Stimulated activated CD4-positive, alpha-beta T cell treated with anti-CD3 and anti-CD28 coated beads, Interleukin-4, amount 100 ng/mL, for 48 hours (primary cell): ENCODE measurements at places on chromosomes 16 and 17.

DNA sequence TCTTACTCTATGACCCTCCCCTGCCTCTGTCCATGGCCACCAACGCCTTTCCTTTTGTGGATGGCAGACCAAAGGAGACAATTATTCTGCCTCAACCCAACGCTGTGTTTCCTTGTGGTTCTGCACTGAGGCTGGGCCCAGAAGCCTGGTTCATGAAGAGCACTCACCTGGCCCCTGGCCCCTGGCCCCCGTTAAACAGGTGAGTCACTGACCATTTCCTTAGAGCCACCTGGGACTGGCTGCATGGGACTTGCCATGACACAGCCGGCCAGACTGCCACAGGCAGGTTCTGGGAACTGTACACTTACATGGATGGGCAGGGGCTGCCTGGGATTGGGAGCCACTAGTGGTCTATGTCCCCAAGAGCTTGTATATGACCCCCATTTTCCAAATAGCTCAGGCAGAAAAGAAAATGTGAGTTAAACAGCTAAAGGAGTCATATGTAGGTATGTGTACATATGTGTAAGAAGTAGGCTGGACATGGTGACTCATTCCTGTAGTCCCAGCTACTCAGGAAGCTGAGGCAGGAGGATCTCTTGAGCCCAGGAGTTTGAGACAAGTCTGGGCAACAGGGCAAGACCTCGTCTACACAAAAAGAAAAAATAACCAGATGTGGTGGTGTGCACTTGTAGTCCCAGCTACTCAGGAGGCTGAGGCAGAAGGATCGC, 181.9 kb upstream of the CACNG5 start:
- peak; percentile 28 for DNase-seq

DNA sequence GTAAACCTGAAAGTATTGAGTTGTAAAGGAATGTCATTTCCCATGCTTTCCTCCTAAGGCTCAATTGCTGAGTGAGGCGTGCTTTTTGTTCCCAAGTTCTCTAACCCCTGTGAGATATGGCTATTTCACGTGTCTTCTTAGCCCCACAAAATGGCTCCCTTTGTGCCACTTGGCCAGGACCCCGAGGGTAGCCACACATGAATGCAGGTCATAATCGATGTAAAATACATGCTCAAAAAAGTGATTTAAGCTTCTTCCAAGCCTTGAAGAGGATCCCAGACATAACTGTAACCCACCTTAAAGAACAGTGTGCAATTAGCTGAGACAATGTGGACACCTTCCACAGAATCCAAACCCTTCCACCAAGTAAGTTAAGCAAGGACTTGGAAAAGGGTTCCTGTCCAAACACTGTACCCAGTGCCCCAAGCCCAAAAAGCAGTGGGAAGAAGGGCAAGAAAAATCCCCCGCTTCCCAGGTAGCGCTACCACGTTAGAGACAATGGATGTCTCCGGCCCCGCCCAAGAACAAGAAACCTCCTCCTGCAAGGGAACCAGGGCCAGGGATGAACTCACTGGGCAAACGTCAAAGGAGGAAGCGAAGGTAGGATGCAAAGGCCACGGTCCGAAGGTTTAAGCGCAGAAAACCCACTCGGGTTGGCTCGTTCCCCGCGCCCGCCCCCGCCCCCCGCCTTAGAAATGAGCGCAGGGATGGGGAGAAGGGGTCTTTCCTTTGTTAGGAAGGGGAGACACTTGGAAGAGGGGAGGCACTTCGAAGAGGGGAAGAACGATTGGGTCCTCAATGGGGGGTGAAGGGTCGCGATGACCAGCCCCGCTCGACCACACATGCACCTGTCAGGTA, 1.2 kb downstream of the JPT1 start:
- DNase-seq: no peak

DNA sequence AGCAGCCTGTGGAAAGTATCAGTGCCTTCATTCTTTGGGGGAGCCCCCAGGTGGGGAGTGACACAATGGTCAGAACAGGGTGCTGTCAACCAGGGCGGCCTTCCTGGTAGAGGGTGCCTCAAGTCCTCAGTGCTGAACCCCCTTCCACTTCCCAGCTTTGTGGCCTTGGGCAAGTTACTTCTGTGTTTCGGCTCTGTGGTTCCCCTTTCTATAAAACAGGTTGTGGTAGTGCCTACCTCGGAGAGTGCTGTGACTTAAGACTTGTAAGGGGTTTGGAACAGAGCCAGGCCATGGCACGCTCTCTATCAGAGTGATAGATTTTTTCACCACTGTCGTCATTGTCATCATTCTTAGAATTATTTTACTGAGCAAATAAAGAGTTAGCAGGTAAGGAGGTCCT, 141.1 kb downstream of the CCDC182 start:
- peak; percentile 47 for DNase-seq

- DNase-seq: no peak
Observed at GRCh38 chr17:38733982-38734973, 4.1 kb downstream of the CISD3 start.

GRCh38 chr17:75238684-75239191, 22.7 kb downstream of the GGA3 start:
- peak; percentile 44 for DNase-seq

GRCh38 chr16:19382887-19383816, 34.5 kb upstream of the TMC5 start:
- DNase-seq: no peak

- DNase-seq: no peak
Observed at GRCh38 chr16:88131256-88131655, 180.0 kb downstream of the BANP start.

- no peak for DNase-seq
Observed at GRCh38 chr16:2386990-2387389, 42.3 kb upstream of the CCNF start.

DNA sequence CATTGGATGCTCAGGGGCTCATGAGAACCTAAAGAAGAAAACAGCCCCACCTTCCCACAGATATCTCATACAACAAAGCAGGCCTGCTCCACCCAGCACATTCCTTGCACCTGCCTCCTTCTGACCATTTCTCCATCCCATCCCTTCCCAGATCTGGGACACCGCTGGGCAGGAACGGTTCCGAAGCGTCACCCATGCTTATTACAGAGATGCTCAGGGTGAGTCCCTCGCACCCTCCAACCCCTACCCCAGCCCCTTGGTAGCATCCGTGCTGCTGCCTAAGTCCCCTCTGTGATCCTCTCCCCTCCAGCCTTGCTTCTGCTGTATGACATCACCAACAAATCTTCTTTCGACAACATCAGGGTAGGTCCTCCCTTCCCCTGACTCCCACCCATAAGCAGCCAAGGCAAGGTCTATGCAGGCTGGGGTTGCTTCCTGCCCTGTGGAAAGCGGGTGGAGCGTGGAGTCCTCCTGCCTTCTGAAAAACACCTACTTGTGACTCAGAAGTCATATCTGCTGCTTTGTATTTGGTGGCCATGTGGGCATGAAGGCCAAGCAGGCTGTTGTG, 5.4 kb upstream of the NHERF1 start:
- DNase-seq: no peak

GRCh38 chr17:74713171-74713755, 540 bp upstream of the CD300LF start:
- no peak for DNase-seq

DNA sequence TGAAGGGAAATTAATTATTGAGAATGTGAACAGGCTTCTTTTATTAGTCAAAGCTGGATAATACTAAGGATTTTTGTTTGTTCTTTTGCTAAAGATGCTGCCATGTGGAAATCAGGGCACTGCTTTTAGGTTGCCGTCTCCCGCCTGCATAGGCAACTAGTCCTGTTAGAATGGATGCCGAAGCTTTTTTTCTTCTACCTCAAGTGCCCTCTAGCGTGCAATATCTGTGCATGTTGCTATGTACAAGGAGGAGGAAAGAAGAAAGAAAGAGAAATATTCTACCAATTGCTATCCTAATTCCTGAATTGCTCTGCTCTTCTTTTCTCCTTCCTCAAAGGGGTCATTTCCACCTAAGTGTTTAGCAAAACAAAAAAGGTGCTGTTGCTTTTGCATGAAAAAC, 5.2 kb upstream of the CDH8 start:
- DNase-seq: no peak
